Fibroblast of skin of abdomen (primary cell): ENCODE measurements at places on chromosomes 11 and 22.

- DNase-seq = peak; percentile 13
Measured at GRCh38 chr11:73087730-73088129, 54.4 kb downstream of the FCHSD2 start.

GRCh38 chr11:74749127-74749964 is 697 bp downstream of the RNF169 start:
- peak; percentile 28 for DNase-seq

DNA sequence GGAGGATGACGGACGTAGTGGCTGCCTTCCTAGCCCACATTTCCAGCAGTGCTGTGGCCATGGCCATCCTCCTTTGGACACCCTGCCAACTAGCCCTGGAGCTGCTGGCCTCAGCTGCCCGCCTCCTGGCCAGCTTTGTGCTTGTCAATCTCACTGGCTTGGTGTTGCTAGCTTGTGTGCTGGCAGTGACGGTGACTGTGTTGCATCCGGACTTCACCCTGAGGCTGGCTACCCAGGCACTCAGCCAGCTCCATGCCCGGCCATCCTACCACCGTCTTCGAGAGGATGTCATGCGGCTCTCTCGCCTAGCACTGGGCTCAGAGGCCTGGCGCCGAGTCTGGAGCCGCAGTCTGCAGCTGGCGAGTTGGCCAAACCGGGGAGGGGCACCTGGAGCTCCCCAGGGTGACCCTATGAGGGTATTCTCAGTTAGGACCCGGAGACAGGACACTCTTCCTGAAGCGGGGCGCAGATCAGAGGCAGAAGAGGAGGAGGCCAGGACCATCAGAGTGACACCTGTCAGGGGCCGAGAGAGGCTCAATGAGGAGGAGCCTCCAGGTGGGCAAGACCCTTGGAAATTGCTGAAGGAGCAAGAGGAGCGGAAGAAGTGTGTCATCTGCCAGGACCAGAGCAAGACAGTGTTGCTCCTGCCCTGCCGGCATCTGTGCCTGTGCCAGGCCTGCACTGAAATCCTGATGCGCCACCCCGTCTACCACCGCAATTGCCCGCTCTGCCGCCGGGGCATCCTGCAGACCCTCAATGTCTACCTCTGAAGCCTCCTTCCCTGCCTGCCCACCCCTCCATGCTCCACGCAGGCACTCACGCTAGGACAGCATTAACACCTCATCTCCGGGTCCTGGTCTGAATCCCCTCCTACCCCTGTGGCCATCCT is 1.6 kb downstream of the RNF26 start:
- DNase-seq = no peak

DNA sequence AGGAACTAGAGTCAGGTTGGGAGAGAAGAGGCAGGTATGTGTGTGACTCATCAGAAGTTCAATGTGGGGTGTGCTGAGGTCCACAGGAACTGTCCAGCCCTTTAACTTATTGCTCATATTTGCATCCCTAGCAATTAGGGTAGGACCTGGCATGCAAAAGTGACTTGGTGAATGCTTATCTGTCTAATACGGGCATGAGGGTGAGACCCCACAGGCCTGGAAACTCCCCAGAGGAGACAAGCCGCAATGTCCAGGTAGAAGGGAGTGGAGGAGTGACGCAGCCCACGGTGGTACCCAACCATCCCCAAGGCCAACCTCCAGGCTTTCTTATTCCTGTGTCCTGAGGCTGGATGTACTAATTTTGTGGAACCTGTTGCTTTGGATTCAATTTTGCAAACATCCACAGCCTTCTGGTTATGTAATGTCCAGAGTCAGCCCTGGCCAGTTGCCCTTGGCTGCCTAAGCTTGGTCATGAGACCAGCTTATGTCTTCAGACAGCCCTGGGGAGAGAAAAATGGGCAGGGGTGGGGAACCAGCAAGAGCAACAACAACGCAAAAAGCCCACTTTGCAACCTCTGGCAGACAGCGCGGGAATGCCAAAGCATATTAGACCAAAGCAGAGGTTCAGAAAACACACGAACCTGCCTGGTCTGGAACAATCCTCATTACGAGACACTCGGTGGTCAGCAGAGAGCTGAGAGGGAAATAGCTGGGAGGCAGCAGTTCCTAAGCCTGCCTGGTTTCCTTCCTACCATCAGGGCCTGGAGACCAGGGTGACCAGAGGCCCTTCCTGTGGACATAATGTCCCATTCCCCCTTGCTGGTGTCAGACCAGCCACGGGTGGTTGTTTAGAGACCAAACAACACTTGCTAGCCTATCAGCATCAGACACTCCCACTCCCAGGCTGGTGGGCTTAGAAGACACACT is 49.3 kb downstream of the TIMP3 start:
- no peak for DNase-seq

- DNase-seq = no peak
Measured at GRCh38 chr11:130826572-130826971, 89.7 kb downstream of the SNX19 start.
